Stimulated activated CD8-positive, alpha-beta memory T cell treated with anti-CD3 and anti-CD28 coated beads, Interleukin-4, amount 100 ng/mL, for 1 hour (primary cell): ENCODE measurements at places on chromosomes 6 and 20.

GRCh38 chr20:688809-689212 lies 13.2 kb upstream of the SCRT2 start:
- no peak for DNase-seq

GRCh38 chr6:11212664-11213063 lies 19.8 kb downstream of the NEDD9 start:
- DNase-seq = no peak

- no peak for DNase-seq
These were observed 188.9 kb upstream of the TAB2 start for GRCh38 chr6:149128489-149129145.

DNA sequence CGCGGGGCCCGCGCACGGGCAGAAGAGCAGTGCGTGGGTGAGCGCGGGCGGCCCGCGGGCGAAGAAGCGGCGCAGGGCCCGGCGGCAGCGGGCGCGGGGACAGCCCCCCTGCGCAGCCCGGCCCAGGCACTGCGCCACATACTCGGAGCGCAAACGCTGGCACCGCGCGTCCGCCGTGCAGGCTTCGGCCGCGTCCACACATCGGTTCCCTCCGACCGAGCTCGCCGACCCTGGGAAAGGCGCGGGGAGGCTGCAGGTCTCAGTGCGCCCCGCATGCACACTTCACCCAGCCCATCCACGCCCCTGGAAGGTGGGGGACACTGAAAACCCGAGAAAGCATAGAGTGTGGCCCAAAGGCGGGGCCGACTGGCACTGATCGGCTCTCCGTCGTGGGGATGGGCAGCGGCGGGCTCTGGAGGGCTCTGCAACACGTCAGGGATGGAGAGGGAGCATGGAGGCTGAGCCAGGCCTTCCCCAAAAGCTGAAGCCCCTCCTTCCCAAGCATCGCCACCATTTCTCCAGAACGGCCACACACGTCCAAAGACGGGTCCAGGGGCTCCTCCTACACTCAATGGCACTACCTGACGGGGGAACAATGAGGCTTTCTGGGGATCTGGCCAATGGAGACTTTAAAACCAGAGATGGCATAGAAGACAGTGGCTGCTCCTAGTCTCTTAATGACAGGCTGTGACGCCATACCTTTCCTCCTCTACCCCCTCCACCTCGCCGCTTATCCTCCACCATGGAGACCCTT lies 2.0 kb downstream of the GFRA4 start:
- no peak for DNase-seq

- DNase-seq = no peak
These were observed 2.3 kb upstream of the TOMM34 start for GRCh38 chr20:44962483-44962882.

- no peak for DNase-seq
These were observed 55.6 kb downstream of the SLX4IP start for GRCh38 chr20:10490706-10491105.
